Activated CD8-positive, alpha-beta T cell treated with anti-CD3 and anti-CD28 coated beads for 36 hours (primary cell): ENCODE measurements at places on chromosomes 3 and 15. TPM values are rescaled to one million over a fixed set of nuclear protein-coding genes. Genes with fewer than 3 reads are reported as not detected.

DNA sequence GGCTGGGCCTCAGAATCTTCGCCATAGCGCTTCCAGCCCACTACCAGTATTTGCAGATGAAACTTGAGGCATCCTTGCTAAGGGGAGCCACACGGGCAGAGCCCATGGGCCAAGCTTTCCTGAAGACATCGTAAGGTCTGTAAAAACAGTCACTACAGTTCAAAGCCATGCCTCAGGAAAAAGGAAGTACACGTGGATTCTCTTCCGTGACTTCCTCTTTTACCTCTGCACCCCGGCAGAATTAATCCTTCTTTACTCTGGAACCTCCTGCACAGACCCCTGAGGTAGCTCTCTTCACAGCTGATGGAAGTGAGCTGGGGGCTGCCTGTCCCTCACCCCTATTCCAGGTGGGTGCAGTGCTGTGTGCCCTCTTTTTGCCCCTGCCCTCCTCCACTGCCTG is 129.2 kb downstream of the CHDH start:
- peaks cover 4% of the 10 kb centered on the region for H3K27me3 ChIP-seq
- no peak overlapping the region for H3K4me3 ChIP-seq
- no peak for DNase-seq
- H3K4me1 ChIP-seq, result peaks cover 3% of the 10 kb centered on the region
- H3K27ac ChIP-seq, result no peak overlapping the region

GRCh38 chr3:129621626-129622225 is 15.2 kb upstream of the PLXND1 start:
- no peak overlapping the region for H3K4me3 ChIP-seq
- H3K27me3 ChIP-seq, result no peaks in the 10 kb centered on the region
- H3K36me3 ChIP-seq, result no peaks in the 10 kb centered on the region
- H3K27ac ChIP-seq, result no peak overlapping the region

DNA sequence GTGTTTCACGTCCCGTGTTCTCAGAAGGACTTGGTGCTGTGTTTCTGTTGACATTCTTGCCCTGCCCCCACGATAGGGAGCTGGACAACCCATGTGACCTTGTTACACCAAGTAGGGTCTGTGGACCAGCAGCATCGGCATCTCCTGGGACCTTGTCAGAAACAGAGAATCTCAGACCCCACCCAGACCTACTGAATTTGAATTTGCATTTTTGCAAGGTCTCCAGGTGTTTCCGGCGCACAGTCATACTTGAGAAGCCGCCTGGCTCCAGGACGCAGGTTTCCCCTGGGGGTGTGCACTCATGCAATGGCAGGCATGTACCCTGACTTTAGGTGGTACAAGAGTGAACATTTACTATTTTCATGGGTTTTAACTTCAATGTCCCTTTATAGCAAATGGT is 117.9 kb downstream of the TLE3 start:
- H3K4me3 ChIP-seq, result no peak overlapping the region
- no peak for DNase-seq
- no peaks in the 10 kb centered on the region for H3K36me3 ChIP-seq
- peaks cover 22% of the 10 kb centered on the region for H3K27me3 ChIP-seq
- H3K27ac ChIP-seq, result no peak overlapping the region

GRCh38 chr3:103085465-103085864 is 650.6 kb downstream of the ZPLD1 start:
- H3K27ac ChIP-seq, result no peak overlapping the region
- no peaks in the 10 kb centered on the region for H3K27me3 ChIP-seq
- H3K4me3 ChIP-seq, result no peak overlapping the region

Gene BTLA
- 12.8 TPM for total RNA-seq

GRCh38 chr3:33513262-33513863 is 73.2 kb upstream of the UBP1 start:
- no peaks in the 10 kb centered on the region for H3K27me3 ChIP-seq
- H3K27ac ChIP-seq, result no peak overlapping the region
- H3K4me1 ChIP-seq, result no peaks in the 10 kb centered on the region
- no peak overlapping the region for H3K4me3 ChIP-seq

GRCh38 chr15:34366271-34367065 is 528 bp downstream of the LPCAT4 start:
- H3K4me1 ChIP-seq, result peaks cover 33% of the 10 kb centered on the region
- DNase-seq, result peak; percentile 72
- H3K4me3 ChIP-seq, result peak overlapping the region; percentile 99
- peaks cover 11% of the 10 kb centered on the region for H3K36me3 ChIP-seq
- H3K27me3 ChIP-seq, result no peaks in the 10 kb centered on the region
- H3K27ac ChIP-seq, result peak overlapping the region; percentile 87

DNA sequence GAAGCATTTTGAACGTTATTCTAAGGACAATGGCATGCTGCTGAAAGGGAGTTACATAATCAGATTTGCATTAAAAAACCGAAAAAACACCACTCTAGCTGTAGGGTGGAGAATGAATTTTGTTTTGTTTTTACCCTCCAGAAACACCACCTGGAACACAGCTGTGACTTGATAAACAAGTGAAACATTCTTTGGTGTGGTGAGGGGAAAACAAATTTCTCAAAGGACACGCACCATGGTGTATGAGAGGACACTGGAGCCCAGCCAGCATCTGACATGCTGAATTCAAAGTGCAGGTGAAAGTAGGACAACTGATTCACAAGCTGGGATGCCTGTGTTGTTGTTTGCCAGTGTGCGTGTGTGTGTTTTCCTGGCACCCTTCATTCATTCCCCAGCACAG is 554.5 kb upstream of the TBL1XR1 start:
- no peak overlapping the region for H3K4me3 ChIP-seq
- DNase-seq, result no peak
- no peak overlapping the region for H3K27ac ChIP-seq
- no peaks in the 10 kb centered on the region for H3K4me1 ChIP-seq

- peaks cover 55% of the 10 kb centered on the region for H3K27me3 ChIP-seq
- no peaks in the 10 kb centered on the region for H3K36me3 ChIP-seq
- no peak for DNase-seq
- H3K4me3 ChIP-seq, result no peak overlapping the region
Measured at GRCh38 chr3:123021388-123021787, 6.2 kb downstream of the SEMA5B start.

- H3K27me3 ChIP-seq, result peaks cover 2% of the 10 kb centered on the region
- no peak for DNase-seq
- no peak overlapping the region for H3K27ac ChIP-seq
- peaks cover 2% of the 10 kb centered on the region for H3K4me1 ChIP-seq
Measured at GRCh38 chr3:40187945-40188344, 121.6 kb upstream of the EIF1B start.

Gene SPINT1
- 6.5 TPM for total RNA-seq

Gene CRTC3
- 27.1 TPM for total RNA-seq

Gene ZNF80
- total RNA-seq, result 1.8 TPM
